ENCODE measurements at places on chromosomes 7 and 10.

DNA sequence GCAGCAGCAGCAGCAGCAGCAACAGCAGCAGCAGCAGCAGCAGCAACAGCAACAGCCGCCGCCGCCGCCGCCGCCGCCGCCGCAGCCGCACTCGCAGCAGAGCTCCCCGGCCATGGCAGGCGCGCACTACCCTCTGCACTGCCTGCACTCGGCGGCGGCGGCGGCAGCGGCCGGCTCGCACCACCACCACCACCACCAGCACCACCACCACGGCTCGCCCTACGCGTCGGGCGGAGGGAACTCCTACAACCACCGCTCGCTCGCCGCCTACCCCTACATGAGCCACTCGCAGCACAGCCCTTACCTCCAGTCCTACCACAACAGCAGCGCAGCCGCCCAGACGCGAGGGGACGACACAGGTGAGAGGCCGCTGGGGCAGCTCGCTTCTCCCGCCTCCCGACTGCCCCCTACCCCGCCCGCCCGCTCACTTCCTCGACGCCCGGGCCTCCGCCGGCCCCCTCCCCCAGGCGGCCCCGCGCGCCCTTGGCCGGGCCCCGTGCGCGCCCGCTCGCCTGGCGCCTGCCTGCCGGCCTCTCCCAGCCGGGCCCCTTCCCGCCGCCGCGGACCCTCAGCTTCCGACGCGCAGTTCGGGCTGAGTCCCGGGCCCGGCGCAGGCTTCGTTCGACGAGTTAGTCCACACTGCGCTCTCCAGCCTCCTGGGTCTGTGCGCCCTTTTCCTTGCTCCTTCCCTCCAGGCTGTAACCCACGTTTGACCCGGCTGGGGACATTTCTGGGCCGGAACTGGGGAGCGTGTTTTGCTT, 882 bp downstream of the DLX6 start:
- no peak for DNase-seq

GRCh38 chr10:76252733-76253132, 821.3 kb downstream of the LRMDA start:
- no peak for DNase-seq

GRCh38 chr7:16581286-16581685, 54.7 kb downstream of the LRRC72 start:
- no peak for DNase-seq

DNA sequence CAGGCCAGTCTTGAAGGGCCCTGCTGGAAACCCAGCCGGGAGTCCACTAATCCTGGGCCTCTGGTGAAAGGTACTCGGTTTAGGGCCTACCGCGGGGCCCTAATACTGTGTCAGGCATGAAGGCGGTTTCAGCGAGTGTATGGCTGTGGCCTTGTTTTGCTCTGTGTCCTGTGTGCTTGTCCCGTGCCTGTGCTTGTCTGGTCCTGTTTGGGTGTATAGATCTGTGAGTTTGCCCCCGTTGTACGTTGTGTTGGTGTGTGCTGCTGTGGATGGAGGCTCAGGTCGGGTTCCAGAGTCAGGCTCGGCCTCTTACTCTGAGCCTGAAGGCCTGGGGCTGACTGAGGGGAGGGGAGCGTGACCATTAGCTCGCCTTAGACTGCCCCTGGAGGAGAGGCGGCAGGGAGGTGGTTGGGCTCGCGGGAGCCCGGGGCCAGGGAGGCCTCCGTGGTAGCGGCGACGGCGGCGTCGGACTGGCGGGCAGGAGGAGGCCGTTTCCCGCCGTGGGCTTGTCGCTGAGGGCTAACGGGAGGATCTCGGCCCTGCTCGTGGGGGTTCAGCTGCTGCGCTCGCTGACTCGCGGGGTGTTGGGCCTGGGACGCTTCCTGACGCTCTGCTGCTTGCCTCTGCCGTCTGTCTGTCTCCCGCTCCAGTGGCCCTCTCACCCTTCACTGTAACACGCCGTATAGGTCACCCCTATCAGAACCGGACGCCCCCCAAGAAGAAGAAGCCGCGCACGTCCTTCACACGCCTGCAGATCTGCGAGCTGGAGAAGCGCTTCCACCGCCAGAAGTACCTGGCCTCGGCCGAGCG, 2.6 kb downstream of the TLX1 start:
- DNase-seq, result no peak
